Ovary (tissue), 10 donors: ENCODE measurements at places on chromosomes 2 and 18.

DNA sequence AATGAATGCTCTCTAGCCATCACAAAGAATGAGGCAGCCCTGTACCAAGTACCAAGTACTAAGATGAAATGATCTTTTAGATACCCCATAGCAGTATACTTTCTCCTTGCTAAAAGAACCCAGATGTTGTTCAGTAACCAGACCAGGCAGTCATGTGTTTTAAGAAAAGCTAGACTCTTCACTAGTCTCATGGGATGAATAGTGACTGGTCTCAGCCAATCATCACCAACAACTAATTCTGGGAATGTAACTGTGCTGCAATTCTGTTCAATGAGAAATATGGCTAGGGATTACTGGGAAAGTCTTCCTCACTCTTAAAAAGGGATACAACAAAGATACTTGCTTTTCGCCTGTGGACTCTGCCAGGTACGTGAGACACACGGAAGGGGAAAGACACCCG, 29.5 kb downstream of the MBOAT2 start:
- DNase-seq = no peak
- H3K27me3 ChIP-seq = no peaks in the 10 kb centered on the region
- no peaks in the 10 kb centered on the region for H3K4me1 ChIP-seq
- no peaks in the 10 kb centered on the region for H3K36me3 ChIP-seq
- no peak overlapping the region for H3K4me3 ChIP-seq
- no peak overlapping the region for H3K27ac ChIP-seq

GRCh38 chr2:36408198-36408703, 52.7 kb downstream of the CRIM1 start:
- no peak overlapping the region for H3K4me3 ChIP-seq
- no peaks in the 10 kb centered on the region for H3K27me3 ChIP-seq
- H3K36me3 ChIP-seq = no peaks in the 10 kb centered on the region
- H3K4me1 ChIP-seq = peaks cover 8% of the 10 kb centered on the region
- no peak overlapping the region for H3K27ac ChIP-seq
- DNase-seq = peak; percentile 27

DNA sequence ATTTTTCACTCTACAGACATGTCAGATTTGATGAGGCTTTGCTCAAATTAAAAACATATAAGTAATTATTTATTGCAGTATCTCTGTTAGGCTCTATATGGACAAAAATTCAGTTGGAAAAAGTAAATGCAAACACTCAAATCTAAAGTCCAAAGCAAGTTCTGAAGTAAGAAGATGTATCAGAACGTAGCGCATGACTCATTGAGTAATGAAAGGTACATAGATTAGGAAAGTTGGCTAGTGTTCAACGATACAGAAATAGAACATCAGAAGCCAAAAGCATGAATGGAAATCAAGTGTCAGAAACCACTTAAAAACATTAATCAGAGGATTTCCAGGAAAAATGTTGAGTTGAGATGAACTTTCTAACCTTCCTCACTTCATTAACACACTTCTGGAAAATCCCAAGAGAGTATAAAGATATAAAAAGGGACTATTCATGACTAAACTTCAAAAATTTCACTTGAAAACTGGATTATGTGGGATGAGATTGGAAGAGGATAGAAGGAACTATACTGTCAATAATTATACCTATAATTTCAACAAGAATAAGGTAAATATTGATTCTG, 494.1 kb downstream of the LRRTM4 start:
- H3K27me3 ChIP-seq = no peaks in the 10 kb centered on the region
- H3K4me1 ChIP-seq = no peaks in the 10 kb centered on the region
- no peak overlapping the region for H3K4me3 ChIP-seq
- no peak for DNase-seq
- no peaks in the 10 kb centered on the region for H3K36me3 ChIP-seq

DNA sequence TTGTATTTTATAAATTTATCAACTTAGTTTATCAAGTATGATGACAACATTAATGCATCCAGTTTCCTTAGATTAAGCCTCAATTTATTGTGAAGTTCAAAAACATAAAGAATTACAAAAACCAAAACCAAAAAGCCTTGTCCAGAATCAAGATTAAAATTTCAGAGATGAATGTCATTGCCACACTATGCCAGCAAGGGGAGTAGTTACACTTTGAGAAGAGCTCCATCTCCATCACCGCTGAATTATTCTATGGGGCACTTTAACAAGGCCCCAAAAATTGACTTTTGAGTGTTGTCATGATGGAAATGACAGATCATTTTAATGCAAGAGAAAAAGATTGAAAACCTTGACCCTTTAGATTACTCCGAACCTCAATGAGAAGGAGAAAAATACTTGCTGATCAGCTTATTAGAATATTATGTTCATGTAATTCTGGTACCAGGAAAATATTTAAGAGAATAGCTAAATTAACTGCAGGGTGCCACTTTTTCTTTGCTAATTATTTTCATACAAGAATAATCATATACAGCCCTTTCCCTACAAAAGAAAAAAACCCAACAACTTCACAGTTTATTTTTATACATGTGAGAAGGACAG, 152.5 kb upstream of the AQP4 start:
- no peak overlapping the region for H3K27ac ChIP-seq
- no peaks in the 10 kb centered on the region for H3K4me1 ChIP-seq
- no peaks in the 10 kb centered on the region for H3K27me3 ChIP-seq
- no peak for DNase-seq

- H3K27ac ChIP-seq = no peak overlapping the region
- no peaks in the 10 kb centered on the region for H3K36me3 ChIP-seq
- no peaks in the 10 kb centered on the region for H3K27me3 ChIP-seq
- no peak overlapping the region for H3K4me3 ChIP-seq
- DNase-seq = no peak
Measured at GRCh38 chr18:12017081-12017480, 35.8 kb downstream of the IMPA2 start.

DNA sequence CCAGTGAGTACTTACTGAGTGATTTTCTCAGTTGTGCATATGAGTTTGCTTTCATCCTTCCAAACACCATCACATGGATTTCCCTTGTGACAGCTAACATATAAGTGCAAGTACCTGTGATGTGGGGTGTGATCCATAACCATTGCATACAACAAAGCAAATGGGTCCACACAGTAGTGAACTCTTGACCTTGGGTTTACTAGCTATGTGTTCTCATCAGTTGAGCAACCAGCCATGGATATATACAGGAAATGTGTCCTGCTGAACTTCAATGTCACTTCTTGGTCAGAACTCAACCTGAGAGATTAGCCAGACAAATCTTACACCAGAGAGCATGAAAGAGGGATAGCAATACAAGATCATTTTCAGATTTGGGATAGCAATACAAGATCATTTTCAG, 420.9 kb upstream of the KCNH7 start:
- DNase-seq = no peak
- H3K4me3 ChIP-seq = no peak overlapping the region
- H3K27me3 ChIP-seq = no peaks in the 10 kb centered on the region
- no peaks in the 10 kb centered on the region for H3K36me3 ChIP-seq
- H3K27ac ChIP-seq = no peak overlapping the region

- H3K36me3 ChIP-seq = no peaks in the 10 kb centered on the region
- H3K4me1 ChIP-seq = no peaks in the 10 kb centered on the region
- no peak overlapping the region for H3K27ac ChIP-seq
Measured at GRCh38 chr2:233691443-233692433, 952 bp upstream of the UGT1A6 start.

DNA sequence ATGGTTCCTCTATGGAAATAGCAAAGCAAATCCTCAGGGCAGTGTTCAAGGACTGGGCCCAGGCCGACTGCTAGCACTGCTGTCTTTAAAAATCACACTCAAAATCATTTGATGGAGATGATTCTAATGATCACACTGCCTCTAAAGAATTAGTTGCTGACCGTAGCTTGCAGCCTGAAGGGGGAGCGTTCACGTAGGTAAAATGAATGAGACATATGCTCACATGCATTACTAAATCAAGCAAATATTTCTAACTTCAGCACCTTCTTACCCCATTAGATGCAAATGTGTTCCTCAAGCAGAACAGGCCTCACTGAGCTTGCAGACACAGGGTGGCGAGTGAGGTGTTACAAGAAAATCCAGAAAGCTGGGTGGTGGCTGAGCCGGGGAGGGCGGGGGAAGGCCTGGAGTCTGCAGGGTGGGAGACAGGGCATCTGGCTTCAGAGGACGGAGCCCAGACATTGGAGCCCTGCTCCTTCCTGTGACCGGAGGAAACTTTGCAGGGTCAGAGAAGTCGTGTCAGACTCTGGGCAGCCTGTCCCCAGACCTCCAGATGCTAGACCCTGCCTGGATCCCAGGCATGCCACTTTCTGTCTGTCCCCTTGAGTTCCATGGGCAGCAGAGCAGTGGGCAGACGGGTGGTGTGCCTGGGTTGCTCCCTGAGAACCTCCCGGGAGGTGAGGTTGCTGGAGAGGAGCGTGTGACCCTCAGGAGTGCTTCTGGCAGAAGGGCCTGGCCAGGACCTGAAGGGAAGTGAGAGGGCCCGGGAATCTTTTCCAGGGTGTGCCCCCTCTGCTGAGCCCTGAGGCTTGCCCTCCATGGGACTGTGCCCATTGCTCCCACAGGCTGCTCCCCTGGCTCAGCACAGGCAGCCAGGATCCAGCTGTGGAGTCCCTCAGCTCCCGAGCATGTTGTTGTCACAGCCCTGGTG, 7.1 kb upstream of the NPPC start:
- no peak for DNase-seq
- no peak overlapping the region for H3K4me3 ChIP-seq
- H3K36me3 ChIP-seq = no peaks in the 10 kb centered on the region
- H3K27me3 ChIP-seq = no peaks in the 10 kb centered on the region

GRCh38 chr2:75233965-75234364, 34.6 kb upstream of the TACR1 start:
- H3K27me3 ChIP-seq = no peaks in the 10 kb centered on the region
- no peaks in the 10 kb centered on the region for H3K36me3 ChIP-seq
- H3K27ac ChIP-seq = no peak overlapping the region

GRCh38 chr2:135831180-135831812, 5.7 kb downstream of the LCT start:
- no peak overlapping the region for H3K4me3 ChIP-seq
- no peaks in the 10 kb centered on the region for H3K36me3 ChIP-seq
- H3K27me3 ChIP-seq = no peaks in the 10 kb centered on the region
- no peaks in the 10 kb centered on the region for H3K4me1 ChIP-seq

DNA sequence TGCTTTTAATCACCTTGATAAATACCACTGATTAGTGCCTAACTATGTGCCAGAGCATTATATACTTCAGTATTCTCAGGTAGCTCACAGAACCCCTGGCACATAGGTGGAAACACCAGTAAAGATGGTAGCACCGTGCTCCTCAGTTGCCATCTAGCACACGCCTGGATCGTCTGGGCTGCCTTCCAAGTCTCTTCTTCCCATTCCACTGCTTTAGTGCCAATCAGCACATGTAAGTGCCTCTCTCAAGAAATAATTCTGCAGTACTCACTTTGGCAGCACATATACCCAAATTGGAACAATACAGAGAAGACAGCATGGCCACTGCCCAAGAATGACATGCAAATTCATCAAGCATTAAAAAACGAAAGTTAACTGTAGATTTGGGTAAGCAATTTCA, 13.0 kb downstream of the POLR2D start:
- no peak overlapping the region for H3K27ac ChIP-seq
- no peaks in the 10 kb centered on the region for H3K4me1 ChIP-seq
- no peak for DNase-seq
- no peaks in the 10 kb centered on the region for H3K36me3 ChIP-seq
- H3K27me3 ChIP-seq = no peaks in the 10 kb centered on the region

DNA sequence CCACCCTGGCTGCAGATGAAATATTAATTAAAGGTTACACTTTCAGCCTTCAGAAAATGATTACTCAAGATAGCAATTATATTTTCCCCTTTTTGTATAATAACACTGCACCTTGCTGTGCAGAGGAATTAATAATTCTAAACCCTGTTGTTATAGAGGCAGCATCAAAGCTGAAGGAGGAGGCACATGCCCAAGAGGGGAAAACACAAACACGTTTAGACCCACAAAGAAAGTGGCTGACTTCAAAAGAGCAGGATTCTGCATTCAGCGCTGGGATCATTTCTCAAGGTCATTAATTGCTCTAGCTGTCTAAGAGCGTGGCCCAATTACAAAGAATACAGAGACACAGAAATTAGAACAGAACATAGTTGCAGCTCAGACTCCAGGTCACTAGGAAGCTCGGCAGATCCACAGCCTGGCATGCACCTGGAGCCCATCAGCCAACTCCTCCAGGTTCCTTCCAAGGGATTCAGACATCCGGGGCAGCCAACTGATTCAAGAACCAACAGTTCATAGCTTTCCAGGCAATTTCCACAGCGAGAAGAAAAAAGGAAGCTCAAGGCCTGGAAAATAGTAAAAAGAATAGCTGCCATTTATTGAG, 102.3 kb upstream of the ID2 start:
- H3K4me1 ChIP-seq = peaks cover 3% of the 10 kb centered on the region
- H3K4me3 ChIP-seq = no peak overlapping the region
- no peaks in the 10 kb centered on the region for H3K36me3 ChIP-seq
- peak; percentile 11 for DNase-seq
- H3K27ac ChIP-seq = no peak overlapping the region

GRCh38 chr2:169511818-169512217, 2.3 kb downstream of the KLHL41 start:
- no peaks in the 10 kb centered on the region for H3K36me3 ChIP-seq
- H3K4me3 ChIP-seq = no peak overlapping the region
- H3K27ac ChIP-seq = no peak overlapping the region
- no peaks in the 10 kb centered on the region for H3K27me3 ChIP-seq
- H3K4me1 ChIP-seq = peaks cover 3% of the 10 kb centered on the region

DNA sequence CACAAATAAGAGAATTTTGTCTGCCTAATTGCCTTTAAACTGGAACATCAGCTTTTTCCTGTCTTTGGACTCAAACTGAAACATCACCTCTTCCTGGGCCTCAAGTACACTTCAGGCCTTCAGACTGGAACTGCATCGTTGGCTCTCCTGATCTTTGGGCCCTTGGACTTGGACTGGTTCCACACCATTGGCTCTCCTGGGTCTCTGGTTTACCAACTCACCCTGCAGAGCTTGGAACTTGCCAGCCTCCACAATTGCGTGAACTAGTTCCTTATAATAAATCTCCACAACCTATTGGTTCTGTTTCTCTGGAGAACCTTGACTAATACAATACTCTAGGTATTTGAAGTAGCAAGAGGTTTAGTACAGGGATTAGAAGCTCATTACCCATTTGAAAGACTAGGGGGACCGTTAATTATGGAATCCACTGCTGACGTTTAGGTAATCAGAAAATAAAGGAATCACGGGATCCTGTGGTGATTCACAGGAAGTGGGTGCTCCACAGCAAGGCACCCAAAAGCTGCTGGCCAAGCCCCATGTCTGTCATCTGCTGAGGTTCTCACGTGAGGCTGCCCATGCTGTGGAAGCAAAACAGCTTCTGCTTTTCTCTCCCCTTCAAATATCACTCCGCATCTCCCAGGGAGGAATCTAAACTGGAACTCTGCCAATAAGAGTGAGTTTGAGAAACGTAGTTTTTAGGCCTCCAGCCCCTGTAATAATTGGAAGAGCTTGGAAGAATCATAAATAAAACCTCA, 20.0 kb upstream of the SGPP2 start:
- H3K4me1 ChIP-seq = no peaks in the 10 kb centered on the region
- H3K4me3 ChIP-seq = no peak overlapping the region
- no peak for DNase-seq
- H3K27ac ChIP-seq = no peak overlapping the region
- H3K27me3 ChIP-seq = no peaks in the 10 kb centered on the region
- no peaks in the 10 kb centered on the region for H3K36me3 ChIP-seq

- H3K27me3 ChIP-seq = no peaks in the 10 kb centered on the region
- H3K27ac ChIP-seq = no peak overlapping the region
Measured at GRCh38 chr18:22344445-22344844, 73.3 kb downstream of the CTAGE1 start.
